ENCODE measurements at places on chromosomes 6 and 20. TPM values are rescaled to one million over a fixed set of nuclear protein-coding genes. Genes with fewer than 3 reads are reported as not detected.

Gene KIF6
- total RNA-seq, result 0.62 TPM

Gene LTA
- not detected for total RNA-seq

Gene CLDN20
- total RNA-seq, result not detected

Gene CUTA
- 215 TPM for total RNA-seq

Gene CBLN4
- not detected for total RNA-seq

Gene BMP5
- 0.49 TPM for total RNA-seq

DNA sequence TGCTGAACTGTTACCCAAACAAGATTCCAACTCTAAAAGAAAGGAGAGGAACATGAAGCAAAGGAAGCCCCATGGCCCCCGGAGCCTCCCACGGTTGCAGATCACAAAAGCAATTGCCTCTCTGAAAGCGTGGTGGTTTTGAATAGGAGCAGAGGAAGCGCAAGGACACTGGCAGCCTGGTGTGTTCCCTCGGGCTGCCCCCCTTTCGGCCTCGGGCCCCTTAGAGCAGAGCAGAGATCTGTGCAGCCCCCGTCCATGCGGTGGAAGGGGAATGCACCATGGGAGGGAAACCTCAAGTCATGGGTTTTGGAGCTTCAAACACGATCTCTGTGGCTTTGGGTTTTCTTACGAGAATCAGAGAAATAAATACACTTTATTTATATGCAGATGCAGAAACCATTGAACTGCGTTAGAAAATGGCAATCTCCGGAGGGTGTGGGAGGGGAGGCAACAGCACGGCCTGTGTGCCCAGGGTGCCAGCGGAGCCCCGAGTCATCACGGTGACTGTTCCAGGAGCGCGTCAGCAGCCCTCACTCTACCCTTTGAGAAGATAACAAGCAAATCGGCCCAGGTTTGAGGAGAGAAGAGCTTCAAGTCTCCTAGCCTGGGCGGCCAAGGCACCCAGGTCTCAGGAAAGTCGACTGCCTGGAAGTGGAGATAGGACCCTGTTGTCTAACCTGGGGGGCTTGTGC is 20.5 kb downstream of the FOXF2 start:
- DNase-seq, result no peak
- H3K4me1 ChIP-seq, result no peaks in the 10 kb centered on the region
- H3K27ac ChIP-seq, result no peak overlapping the region
- no peak overlapping the region for H3K4me3 ChIP-seq

- no peaks in the 10 kb centered on the region for H3K36me3 ChIP-seq
- no peak overlapping the region for H3K4me3 ChIP-seq
- no peak for DNase-seq
- no peaks in the 10 kb centered on the region for H3K4me1 ChIP-seq
- H3K27me3 ChIP-seq, result no peaks in the 10 kb centered on the region
Observed at GRCh38 chr6:52230685-52231084, 13.6 kb downstream of the IL17F start.

DNA sequence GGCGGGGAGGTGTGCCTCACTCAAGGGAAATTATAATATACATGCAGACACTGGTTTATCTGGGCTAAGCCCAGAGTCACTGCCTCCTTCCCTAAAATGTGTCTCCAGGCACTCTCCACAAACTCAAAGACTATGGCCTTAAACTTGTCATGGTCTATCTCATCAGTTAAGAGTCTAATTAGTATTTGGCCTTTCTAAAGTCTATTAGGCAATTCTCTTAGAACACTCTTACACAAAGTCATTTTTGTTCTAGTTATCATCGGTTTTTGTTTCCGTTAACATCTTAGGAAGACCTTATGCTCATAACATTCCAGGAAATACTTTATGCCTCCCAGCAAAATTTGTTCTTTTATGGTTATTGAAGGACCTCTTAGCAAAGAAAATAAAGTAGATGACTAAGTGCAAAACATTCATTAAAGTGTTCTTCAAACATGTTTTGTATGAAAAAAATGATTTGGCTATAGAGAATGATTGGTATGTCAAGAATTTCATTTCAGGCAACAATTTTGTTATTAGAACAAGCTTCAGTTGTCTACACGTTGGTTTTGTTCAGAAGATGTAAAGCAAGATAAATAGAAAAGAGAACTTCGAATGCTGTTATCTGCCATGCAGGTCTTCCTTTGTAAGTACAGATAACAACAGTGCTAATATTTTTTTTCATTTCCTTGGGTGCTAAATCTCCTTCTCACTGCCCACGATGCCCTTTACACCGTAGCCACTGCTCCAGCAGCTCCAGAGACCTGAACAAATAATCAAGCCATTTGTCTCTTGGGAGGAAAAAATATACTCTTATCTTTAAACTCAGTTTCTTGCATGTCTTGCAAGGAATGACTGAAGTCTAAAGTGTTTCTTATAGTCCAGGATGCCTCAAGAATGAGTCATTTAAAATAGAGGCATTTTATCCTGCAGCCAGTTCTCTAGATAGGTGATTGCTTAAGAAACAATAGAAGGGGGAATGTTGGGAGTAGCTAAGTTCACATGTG is 170.4 kb downstream of the HTR1B start:
- H3K27me3 ChIP-seq, result no peaks in the 10 kb centered on the region
- no peaks in the 10 kb centered on the region for H3K36me3 ChIP-seq
- H3K4me3 ChIP-seq, result no peak overlapping the region
- DNase-seq, result no peak

GRCh38 chr20:19918965-19919329 is 98.2 kb upstream of the NAA20 start:
- H3K27me3 ChIP-seq, result no peaks in the 10 kb centered on the region
- no peak for DNase-seq

GRCh38 chr20:64140061-64140931 is 24.0 kb upstream of the MYT1 start:
- H3K4me3 ChIP-seq, result no peak overlapping the region
- no peaks in the 10 kb centered on the region for H3K27me3 ChIP-seq
- no peaks in the 10 kb centered on the region for H3K36me3 ChIP-seq
- peak overlapping the region; percentile 47 for H3K27ac ChIP-seq

GRCh38 chr6:162408826-162409535 is 318.6 kb downstream of the PRKN start:
- no peaks in the 10 kb centered on the region for H3K27me3 ChIP-seq
- H3K4me1 ChIP-seq, result peaks cover 5% of the 10 kb centered on the region
- H3K4me3 ChIP-seq, result no peak overlapping the region

DNA sequence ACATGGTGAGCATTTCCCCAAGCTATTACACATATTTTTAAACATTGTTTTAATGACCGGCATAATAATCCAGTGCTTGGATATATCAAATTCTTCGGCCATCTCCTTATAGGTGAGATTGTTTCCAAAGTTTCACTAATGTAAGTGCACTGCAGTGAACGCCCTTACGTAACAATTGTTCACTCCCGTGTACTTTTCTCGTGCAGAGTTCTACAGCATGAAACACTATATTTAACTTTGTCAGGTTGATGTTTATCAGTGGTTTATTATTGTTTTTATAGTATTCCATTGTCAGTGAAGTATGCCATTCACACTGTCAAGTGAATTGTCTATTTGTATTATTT is 3.4 kb upstream of the GZF1 start:
- peaks cover 10% of the 10 kb centered on the region for H3K4me1 ChIP-seq
- H3K27me3 ChIP-seq, result no peaks in the 10 kb centered on the region
- peaks cover 26% of the 10 kb centered on the region for H3K36me3 ChIP-seq
- DNase-seq, result no peak
- H3K27ac ChIP-seq, result no peak overlapping the region

- H3K27me3 ChIP-seq, result no peaks in the 10 kb centered on the region
- H3K27ac ChIP-seq, result no peak overlapping the region
- H3K36me3 ChIP-seq, result peaks cover 18% of the 10 kb centered on the region
- peaks cover 22% of the 10 kb centered on the region for H3K4me1 ChIP-seq
Observed at GRCh38 chr6:7172649-7173048, 64.9 kb downstream of the RREB1 start.

DNA sequence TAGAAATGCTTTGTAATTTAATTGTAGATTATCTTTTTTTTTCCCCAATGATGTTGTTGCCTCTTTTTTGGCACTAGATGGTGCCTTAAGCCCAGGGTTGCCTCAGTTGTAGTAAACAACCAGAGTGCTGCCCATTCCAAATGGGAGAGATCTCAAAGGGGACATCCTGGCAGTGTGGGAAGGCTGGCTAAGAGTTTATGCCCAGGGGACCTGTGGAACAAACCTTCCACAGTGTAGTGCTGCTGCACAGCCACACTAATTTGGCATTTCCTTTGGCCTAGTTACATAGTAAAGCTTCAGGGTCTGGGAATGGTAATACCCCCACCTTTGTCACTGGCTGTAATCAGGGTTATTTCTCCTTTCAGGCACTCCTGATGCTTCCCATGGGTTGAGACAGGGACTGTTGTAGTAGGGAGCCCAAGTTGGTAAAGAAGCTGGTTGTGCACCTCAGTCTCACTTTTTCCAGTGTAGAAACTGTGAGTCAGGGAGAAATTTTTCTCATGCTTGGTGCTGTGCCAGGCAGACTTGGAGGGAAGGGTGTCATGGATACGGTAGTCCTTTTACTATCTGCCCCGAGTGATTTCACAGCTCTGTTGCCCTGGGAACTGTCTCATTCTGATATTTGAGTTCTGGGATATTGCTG is 177.8 kb upstream of the ECI2 start:
- peak; percentile 62 for DNase-seq
- H3K4me3 ChIP-seq, result no peak overlapping the region

- no peaks in the 10 kb centered on the region for H3K36me3 ChIP-seq
- H3K4me1 ChIP-seq, result no peaks in the 10 kb centered on the region
- H3K4me3 ChIP-seq, result no peak overlapping the region
- no peak overlapping the region for H3K27ac ChIP-seq
Observed at GRCh38 chr6:122839906-122840305, 50.8 kb downstream of the SMPDL3A start.

- no peaks in the 10 kb centered on the region for H3K4me1 ChIP-seq
- no peak for DNase-seq
- H3K27ac ChIP-seq, result no peak overlapping the region
- no peaks in the 10 kb centered on the region for H3K27me3 ChIP-seq
Observed at GRCh38 chr6:10174056-10174455, 240.8 kb downstream of the TFAP2A start.

DNA sequence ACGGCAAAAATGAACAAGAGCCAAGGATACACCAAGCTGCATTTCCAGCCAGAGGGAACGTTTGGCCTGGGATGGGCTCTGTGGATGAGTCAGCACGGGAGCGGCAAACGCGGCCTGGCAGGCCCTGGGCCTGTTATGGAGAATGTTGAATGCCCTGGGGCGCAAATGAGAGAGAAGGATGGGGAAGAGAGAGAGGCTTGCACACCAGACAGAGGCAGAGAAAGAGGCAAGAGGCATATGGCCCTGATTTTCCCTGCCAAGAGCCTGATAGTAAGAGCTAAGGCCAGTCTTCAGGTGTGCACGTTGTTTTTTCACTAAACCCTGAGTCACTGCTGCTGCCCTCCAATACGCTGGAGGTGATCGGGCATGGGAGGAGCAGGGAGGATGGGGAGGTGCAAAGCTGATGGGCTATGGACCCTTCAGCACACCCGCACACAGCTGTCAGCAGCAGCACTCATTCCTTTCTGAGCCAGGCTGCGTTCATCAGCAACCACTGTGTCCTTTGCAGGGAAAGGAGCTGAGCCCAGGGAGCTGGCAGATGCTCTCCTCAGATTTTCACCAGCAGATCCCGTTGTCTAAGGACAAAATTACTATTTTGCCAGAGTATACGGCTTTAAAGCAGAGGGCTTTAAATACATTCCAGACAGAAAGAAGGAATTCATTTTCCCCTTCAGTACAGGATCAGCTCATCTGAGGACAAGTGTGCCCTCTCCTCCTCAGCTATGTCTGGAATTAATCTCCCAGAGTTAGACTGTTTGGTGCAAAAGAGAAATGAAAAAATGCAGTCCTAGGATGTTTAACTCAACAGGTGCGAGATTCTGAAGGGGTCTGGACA is 61.7 kb upstream of the SLC22A23 start:
- no peak for DNase-seq
- H3K4me1 ChIP-seq, result peaks cover 7% of the 10 kb centered on the region
- H3K4me3 ChIP-seq, result no peak overlapping the region
- no peaks in the 10 kb centered on the region for H3K27me3 ChIP-seq
- H3K27ac ChIP-seq, result no peak overlapping the region

DNA sequence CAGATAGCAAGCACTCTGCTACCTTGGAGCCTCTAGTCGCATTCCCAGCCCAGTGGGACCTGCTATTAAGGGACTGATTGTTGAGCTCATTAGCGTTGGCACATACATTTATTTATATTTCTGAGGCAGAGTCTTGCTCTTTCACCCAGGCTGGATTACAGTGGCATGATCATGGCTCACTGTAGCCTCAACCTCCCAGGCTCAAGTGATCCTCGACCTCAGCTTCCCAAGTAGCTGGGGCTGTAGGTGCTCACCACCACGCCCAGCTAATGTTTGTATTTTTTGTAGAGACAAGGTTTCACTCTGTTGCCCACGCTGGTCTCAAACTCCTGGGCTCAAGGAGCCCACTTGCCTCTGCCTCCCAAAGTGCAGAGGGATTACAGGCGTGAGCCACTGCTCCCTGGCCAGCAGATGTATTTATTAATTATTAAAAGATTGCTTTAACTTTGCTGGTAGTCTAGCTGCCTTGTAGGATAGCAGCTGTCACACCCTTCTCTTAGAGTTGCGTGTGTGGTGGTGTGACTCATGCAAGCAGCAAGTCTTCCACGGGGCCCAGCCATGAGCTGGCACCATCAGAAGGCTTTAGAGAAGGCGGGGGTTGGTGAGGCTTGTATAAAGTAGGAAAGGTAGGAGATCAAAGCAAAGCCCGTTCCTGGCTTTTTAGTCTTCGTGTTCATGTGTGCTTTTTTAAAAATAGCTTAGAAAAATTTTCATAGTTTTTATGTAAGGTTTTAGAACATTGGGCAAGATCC is 16.5 kb downstream of the ACTR5 start:
- H3K27ac ChIP-seq, result no peak overlapping the region
- peaks cover 4% of the 10 kb centered on the region for H3K4me1 ChIP-seq
- H3K4me3 ChIP-seq, result no peak overlapping the region
- peaks cover 76% of the 10 kb centered on the region for H3K36me3 ChIP-seq

- H3K27ac ChIP-seq, result no peak overlapping the region
- H3K27me3 ChIP-seq, result peaks cover 10% of the 10 kb centered on the region
- H3K4me1 ChIP-seq, result no peaks in the 10 kb centered on the region
- DNase-seq, result no peak
- H3K4me3 ChIP-seq, result no peak overlapping the region
Observed at GRCh38 chr20:48892891-48893290, 28.6 kb upstream of the ARFGEF2 start.

Measured in endodermal cell (in vitro differentiated cells).